HS-5 (cell line): ENCODE measurements at places on chromosomes 11 and 22.
A peak's percentile ranks its signal among the peaks of the same experiment; 100 is the strongest.

DNA sequence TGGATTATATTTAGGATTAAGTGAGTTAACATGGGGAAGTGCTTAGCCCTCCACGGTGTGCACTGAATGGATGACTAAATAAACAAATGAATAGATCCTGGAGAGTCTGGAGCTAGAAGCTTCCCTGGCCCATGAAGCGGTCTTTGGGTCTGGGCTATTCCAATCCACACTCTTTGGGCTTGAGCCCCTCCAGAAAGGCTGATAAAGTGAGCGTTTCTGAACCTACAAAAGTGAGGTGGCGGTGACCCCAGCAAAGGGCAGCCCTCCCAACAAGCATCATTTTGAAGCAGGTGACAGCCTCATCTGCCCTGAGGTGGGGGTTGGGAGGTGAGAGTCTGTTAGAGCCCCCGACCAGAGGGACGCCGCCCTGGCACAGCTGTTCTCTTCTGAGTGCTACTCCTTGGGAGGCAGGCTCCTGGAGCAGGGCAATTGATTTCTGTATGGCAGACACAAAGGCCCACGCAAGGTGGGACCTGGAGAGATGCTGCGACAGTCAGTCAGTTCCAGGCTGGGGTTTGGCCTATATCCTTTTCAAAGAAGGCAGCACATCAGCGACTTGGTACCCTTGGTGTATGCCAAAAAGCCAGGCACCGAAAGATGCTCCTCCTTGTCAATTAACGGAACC, 157.8 kb downstream of the CACNA1I start:
- no peak for DNase-seq

- DNase-seq: peak; percentile 94
Observed at GRCh38 chr11:32088117-32088941, 2.5 kb upstream of the RCN1 start.

- no peak for DNase-seq
Observed at GRCh38 chr11:94924171-94924572, 49.2 kb downstream of the CWC15 start.

- DNase-seq: no peak
Observed at GRCh38 chr11:74639533-74639932, 47.2 kb downstream of the POLD3 start.

DNA sequence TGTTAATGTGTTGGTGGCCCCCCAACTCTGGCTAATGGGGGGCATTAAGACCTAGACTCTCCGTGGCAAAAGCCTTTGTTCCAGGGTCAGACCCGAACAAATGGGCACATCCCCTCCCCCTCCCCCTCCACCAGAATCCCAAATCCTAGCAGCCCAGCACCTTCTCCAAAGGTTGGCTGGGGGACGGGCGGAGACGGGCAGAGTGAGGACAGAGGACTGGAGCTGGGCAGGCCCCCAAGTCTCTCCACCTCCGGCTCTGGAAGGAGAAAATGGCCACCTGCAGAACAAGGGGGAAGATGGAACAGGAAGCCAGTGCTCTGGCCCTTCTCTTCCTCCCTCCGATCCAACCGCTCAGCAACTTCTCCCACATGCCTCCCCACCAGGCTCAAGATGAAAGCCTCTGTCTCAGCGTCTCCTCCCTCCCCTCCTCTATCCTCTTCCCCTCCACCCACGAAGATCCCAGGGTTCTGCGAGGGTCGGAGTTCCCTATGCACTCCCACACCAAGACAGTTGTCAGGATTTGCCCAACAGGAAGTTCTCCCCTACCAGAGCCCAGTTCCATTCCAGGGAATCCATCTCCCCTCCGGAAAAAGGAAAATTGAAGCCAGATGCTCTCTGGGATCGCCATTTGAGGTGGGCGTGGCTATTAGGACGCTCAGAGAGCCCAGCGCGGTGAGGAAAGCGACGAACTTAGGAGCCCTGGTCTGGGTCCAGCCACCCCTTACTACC, 20.1 kb downstream of the ADA2 start:
- no peak for DNase-seq

GRCh38 chr11:3099178-3099577, 42.0 kb upstream of the CARS1 start:
- DNase-seq: no peak

DNA sequence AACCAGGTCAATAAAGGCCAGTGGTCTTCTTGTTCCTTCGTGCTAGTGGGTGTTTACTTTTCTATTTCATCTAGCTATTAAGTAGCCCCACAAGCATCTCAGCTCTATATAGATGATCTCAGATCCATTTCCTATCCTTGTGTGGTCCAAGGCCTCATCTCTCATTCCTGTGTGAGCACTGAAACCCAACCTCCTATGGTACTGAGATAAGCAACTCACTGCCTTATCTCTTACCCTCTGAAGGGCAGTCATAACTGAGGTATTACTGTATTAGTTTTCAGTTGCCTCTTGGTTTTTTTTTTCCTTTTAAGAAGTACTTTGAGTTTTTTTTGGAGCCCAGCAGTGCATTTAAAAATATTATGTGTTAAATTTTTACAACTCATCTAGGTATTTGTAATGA, 28.3 kb downstream of the ACER3 start:
- no peak for DNase-seq

DNA sequence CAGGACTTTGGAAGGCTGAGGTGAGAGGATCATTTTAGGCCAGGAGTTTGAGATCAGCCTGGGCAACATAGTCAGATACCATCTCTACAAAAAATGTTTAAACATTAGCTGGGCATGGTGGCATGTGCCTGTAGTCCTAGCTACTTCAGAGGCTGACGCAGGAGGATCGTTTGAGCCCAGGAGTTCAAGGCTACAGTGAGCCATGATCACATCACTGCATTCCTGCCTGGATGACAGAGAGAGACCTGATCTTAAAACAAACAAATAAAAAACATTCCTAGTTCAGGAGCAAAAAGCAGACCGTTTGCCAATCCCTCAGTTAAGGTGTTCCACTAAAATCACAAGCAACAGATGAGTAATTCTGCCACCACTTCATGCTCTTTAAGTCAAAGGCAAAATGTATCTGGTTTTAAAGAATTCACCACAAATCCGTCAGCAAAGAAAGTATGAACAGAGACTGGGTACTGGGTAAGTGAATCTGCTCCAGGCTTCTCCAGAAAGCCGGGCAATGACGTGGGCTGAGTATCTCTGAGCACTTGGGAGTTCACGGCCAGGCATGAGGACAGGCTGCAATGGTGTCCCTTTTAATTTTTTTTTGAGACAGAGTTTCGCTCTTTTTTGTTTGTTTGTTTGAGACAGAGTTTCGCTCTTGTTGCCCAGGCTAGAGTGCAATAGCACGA, 19.5 kb downstream of the CLTCL1 start:
- DNase-seq: no peak

DNA sequence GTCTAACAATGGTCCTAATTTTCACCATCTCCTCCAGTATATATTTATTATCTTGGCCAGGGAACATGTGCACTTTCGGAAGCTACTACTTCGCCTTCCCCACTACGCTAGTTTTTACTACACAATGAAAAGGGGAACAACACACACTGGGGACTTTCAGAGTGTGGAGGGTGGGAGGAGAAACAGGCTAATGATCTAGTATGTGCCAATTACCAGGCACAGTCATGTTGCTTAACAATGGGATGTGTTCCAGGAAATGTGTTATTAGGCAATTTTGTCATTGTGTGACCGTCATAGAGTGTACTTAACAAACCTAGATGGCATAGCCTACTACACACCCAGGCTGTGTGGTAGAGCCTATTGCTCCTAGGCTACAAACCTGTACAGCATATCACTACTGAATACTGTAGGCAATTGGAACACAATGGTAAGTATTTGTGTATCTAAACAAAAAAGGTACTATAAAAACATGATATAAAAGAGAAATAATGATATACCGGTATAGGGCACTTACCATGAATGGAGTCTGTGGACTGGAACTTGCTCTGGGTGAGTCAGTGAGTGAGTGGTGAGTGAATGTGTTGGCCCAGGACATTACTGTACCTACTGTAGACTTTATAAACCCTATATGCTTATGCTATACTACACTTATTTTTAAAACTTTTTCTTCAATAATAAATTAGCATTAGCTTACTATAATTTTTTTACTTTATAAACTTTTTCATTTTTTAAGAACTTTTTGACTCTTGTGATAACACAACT, 20.1 kb upstream of the CUL5 start:
- DNase-seq: no peak

- no peak for DNase-seq
Observed at GRCh38 chr11:66291706-66292542, at the start of gene TMEM151A. Gene TMEM151A, plus strand, starts transcription at chr11:66291894. Its CDS starts 120 bp downstream, at chr11:66292014.

DNA sequence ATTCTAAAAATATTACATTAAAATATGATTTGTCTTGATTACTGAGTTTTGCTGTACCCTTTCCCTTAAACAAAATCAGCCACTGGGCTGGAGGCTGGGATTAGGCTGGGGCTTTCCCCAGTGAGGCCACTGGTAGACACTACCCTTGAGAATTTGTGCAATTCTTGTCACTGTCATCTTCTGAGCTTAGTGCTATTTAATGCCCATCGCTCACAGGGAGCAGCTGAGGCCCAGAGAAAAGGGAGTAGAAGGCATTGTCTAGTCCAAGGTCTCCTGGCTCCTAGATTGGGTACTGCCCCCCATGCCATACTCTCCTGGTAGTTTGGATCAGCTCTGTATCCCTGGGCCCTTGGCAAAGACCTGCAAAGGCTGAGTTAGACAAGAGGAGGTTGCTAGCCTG, 6.7 kb downstream of the CHRM1 start:
- no peak for DNase-seq

GRCh38 chr11:121767433-121767832, 314.7 kb upstream of the SORL1-AS1 start:
- DNase-seq: no peak

DNA sequence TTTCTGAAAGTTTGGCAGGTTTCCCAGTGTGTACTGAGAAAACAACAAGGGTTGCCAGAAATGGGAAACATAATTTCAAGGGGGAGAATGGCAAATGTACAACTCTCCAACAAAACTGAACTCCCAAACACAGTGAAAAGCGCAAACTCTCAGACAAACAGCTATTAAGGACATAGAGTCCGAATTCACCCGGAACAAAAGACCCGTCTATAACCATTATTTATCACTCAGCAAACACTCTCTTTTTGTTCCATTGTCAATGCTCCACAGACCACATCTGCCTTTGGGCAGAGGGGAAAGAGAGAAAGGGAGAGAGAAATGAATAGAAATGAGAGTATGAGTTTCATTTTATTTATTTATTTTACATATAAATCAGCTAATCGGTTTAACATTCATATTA, 21.7 kb downstream of the KIRREL3 start:
- DNase-seq: no peak

DNA sequence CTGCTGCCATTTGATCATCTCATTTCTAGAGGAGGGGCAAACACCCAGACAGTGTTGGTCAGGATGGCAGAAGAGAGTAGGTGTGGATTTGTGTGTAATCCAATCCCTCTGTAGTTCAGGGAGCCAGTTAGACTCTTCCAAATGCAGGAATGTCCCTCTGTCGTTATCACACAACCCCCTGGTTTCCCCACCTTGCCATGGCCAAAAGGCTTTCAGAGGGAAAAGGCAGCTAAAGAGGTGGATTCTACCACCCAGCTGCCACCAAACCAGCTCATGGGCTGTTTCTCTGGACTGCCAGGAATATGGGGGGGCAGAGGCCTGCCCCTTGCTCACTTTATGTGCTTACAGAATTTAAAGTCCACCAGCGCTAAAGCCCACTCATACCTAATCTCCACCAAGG, 18.1 kb downstream of the TSKU start:
- DNase-seq: no peak

- DNase-seq: no peak
Observed at GRCh38 chr11:11456866-11457265, 103.8 kb upstream of the CSNK2A3 start.

GRCh38 chr22:42489000-42489399, 30.6 kb downstream of the RRP7A start:
- no peak for DNase-seq

DNA sequence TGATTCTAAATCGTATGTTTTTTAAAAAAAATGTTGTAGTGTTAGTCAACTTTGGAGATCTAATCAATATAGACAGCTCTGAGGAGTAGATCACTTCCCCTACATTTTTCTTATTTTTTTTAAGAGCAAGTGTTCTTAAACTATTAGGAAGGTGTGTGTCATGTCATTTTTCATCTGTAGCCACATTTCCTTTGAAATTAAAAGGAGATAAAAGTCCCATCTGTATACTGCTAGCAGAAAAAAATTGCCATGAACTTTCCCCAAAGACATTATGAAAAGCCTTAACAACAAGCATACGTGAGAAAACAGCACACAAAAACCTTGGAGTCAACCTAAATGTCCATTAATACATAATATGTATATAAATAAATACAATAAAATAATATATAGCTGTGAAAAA, 286.6 kb downstream of the ETS1 start:
- DNase-seq: no peak

GRCh38 chr11:18540207-18541009, 13.7 kb upstream of the TSG101 start:
- DNase-seq: no peak

DNA sequence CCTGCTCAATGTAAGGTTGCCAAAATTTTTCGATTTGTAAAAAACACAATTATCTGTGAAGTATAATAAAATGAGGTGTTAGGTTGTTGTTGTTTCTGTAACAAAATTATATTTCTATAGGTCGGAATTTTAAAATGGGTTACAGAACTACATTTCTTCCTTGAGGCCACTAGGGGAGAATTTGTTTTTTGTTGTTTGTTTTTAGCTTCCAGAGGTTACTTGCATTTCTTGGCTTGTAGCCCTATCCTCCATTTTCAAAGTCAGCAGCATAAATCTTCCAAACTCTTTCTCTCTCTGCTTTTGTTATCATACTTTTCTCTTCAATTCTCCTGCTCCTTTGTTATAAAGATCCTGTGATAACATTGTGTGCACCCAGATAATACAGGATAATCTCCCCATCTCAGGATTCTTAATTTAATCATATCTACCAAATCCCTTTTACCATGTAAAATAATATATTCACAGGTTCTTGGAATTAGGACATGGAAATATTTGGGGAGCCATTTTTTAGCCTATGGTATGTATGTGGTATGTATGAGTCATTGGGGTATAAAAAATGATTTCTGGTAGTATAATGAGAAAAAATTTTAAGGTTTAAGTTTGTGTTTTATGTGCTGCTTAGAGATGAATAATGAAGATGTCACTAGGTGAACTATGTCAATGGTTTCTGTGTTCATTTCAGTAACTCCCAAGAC, 9.4 kb upstream of the PATL1 start:
- DNase-seq: peak; percentile 20

GRCh38 chr11:63869171-63869591, 30.3 kb downstream of the MARK2 start:
- no peak for DNase-seq
